ENCODE measurements at places on chromosomes 6 and 20. TPM values are rescaled to one million over a fixed set of nuclear protein-coding genes. Genes with fewer than 3 reads are reported as not detected.

Gene RIPOR3
- not detected for total RNA-seq

Gene ECT2L
- not detected for total RNA-seq

Gene SYTL3
- total RNA-seq, result 1.3 TPM

Gene IYD
- 0.07 TPM for total RNA-seq

Gene RIPPLY2
- not detected for total RNA-seq

Gene TEAD3
- total RNA-seq, result 0.33 TPM

Gene TBC1D22B
- total RNA-seq, result 12.4 TPM

Gene NTSR1
- total RNA-seq, result 2.2 TPM

Gene RPP40
- 32.9 TPM for total RNA-seq

Gene TNFAIP3
- 4.8 TPM for total RNA-seq

Gene DSN1
- 20.6 TPM for total RNA-seq

Gene HLA-DPB1
- 10.3 TPM for total RNA-seq

Gene C6orf52
- 0.26 TPM for total RNA-seq

Gene HUS1B
- total RNA-seq, result 0.73 TPM

Gene GGTLC1
- not detected for total RNA-seq

Gene NOX3
- total RNA-seq, result not detected

Gene ENPP4
- 8.7 TPM for total RNA-seq

Gene CYP21A2
- not detected for total RNA-seq

Gene ACTL10
- 4.2 TPM for total RNA-seq

Gene LST1
- total RNA-seq, result 0.14 TPM

Gene PGC
- not detected for total RNA-seq

Gene CDC5L
- total RNA-seq, result 21.1 TPM

Gene PARD6B
- 0.13 TPM for total RNA-seq

Gene CDC25B
- 16.4 TPM for total RNA-seq

Gene RRAGD
- total RNA-seq, result 0.95 TPM

Gene OR2J3
- total RNA-seq, result not detected

Gene PPP1R14C
- 0.04 TPM for total RNA-seq

Gene ITPR3
- total RNA-seq, result 62.5 TPM

Gene CFAP206
- 0.20 TPM for total RNA-seq

Gene METTL24
- total RNA-seq, result not detected

Gene CDSN
- total RNA-seq, result not detected

Gene FAM162B
- total RNA-seq, result 0.35 TPM

Gene NMBR
- 0.11 TPM for total RNA-seq

Gene IFNGR1
- 64.4 TPM for total RNA-seq

Gene WFDC5
- not detected for total RNA-seq

Gene TFAP2D
- not detected for total RNA-seq

Gene MTFR2
- 4.5 TPM for total RNA-seq

Gene HIVEP1
- total RNA-seq, result 11.0 TPM

Gene RAD21L1
- 0.14 TPM for total RNA-seq

Gene OTOR
- not detected for total RNA-seq

Gene PRND
- total RNA-seq, result 1.8 TPM

Gene FAM50B
- 18.9 TPM for total RNA-seq

Gene CD40
- 12.7 TPM for total RNA-seq

Gene NKX2-2
- not detected for total RNA-seq

Gene PDYN
- total RNA-seq, result not detected

Gene RALGAPB
- 27.1 TPM for total RNA-seq

Gene NFATC2
- total RNA-seq, result 1.7 TPM

Gene CARMIL1
- 8.2 TPM for total RNA-seq

Gene BMP5
- not detected for total RNA-seq

Gene PCK1
- not detected for total RNA-seq
